ENCODE measurements at places on chromosomes 16 and 17.

DNA sequence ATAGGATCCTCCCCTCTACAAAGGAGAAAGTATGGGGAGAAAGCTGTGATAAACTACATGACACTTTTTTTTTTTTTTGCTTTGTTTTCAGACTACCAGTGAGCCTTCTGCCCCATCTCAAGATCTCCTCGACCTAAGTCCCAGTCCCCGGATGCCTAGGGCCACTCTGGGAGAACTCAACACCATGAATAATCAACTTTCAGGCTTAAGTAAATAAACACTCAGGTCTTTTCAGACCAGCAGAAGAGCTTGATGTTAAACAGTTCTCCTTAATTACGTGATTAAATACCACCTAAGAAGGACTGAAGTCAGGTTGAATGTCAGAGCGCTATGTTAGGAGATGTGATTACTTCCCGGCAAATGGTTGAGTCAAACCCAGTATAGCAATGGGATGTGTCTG lies 31.4 kb downstream of the COX11 start:
- no peak for DNase-seq

- DNase-seq, result no peak
These were observed 31.5 kb downstream of the C16orf78 start for GRCh38 chr16:49405123-49405522.

GRCh38 chr17:44914148-44914547 lies 1.2 kb downstream of the GFAP start:
- no peak for DNase-seq

DNA sequence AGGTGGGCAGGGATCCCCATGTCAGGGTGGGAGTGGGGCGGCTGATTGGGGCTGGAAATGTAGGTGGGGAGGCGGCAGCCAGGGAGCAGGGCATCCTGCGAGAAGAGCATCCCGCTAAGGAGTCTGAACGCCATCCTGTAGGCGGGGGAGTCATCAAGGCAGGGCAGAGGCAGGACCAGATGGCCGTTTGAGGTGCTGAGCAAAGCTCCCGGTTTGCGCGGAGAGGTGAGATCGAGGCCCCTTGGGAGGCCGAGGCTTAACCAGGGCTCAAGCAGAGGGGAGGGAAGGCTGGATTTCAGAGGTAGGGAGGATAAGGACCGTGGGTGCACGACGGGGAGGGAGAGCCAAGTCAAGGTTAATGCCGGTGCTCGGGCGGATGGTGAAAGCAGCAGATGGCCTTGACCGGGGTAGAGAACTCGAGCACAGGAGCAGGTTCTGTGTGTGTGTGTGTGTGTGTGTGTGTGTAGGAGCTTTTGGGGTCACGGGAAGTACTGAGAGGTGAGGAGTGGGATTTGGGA lies 472 bp upstream of the NME2 start:
- DNase-seq, result no peak
